IMR-90 (cell line): ENCODE measurements at places on chromosomes 1 and 21. TPM values are rescaled to one million over a fixed set of nuclear protein-coding genes. Genes with fewer than 3 reads are reported as not detected.

The S100A5 gene
- total RNA-seq, result 0.56 TPM in 1 of 2 replicates, not detected in the other

The FABP3 gene
- total RNA-seq, result 4.8 and 5.6 TPM in 2 replicates

The SLC66A1 gene
- total RNA-seq, result 6.8 and 7.5 TPM in 2 replicates

The DHDDS gene
- total RNA-seq, result 66.7 and 67.7 TPM in 2 replicates

The KPRP gene
- not detected in 2 replicates for total RNA-seq

The ELAPOR1 gene
- 0.28 and 0.54 TPM in 2 replicates for total RNA-seq

The LRRN2 gene
- not detected in 2 replicates for total RNA-seq

The TAF5L gene
- 15.8 and 17.9 TPM in 2 replicates for total RNA-seq

The SLC9C2 gene
- not detected in 2 replicates for total RNA-seq

The ST6GALNAC3 gene
- 0.56 and 1.3 TPM in 2 replicates for total RNA-seq

The PTGFR gene
- total RNA-seq, result 5.4 and 8.6 TPM in 2 replicates

The PGBD5 gene
- total RNA-seq, result 0.18 and 0.28 TPM in 2 replicates

The TNFRSF18 gene
- total RNA-seq, result 0.18 TPM in 1 of 2 replicates, not detected in the other

The HTR1D gene
- under 0.01 and 0.18 TPM in 2 replicates for total RNA-seq

The ATP1A4 gene
- not detected in 2 replicates for total RNA-seq

The OR14K1 gene
- not detected in 2 replicates for total RNA-seq

The FHAD1 gene
- total RNA-seq, result not detected in 2 replicates

The TRIM17 gene
- total RNA-seq, result not detected in 2 replicates

The OR6N1 gene
- not detected in 2 replicates for total RNA-seq

The MYBPH gene
- total RNA-seq, result not detected in 2 replicates

The CRNN gene
- total RNA-seq, result not detected in 2 replicates

The MAP3K6 gene
- total RNA-seq, result 4.8 and 5.3 TPM in 2 replicates

The KCNA3 gene
- total RNA-seq, result under 0.01 TPM in 2 replicates

The PRAMEF9 gene
- total RNA-seq, result not detected in 2 replicates

The SPATA21 gene
- not detected in 2 replicates for total RNA-seq

The SYCP1 gene
- not detected in 2 replicates for total RNA-seq
